ENCODE measurements at places on chromosomes 6 and 20.

DNA sequence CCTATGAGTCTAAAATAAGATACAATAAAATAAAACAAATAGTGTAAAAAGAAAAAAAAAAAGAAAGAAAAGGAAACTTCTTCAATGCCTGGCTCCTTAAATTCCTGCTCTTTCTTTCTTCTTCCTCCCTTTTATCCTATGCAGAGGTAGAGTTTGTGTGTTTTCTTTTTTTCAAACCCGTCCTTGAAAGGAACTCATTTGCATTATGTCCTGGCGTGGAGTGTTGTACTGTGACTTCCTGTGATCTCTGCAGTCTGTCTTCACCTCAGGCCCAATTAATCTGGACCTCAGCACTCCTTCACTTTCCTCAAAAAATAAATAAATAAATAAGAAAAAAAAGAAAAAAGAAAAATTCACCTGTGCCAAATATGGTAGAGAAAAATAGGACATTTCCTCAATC, 541.9 kb upstream of the SPTLC3 start:
- H3K27me3 ChIP-seq = no peaks in the 10 kb centered on the region
- H3K36me3 ChIP-seq = no peaks in the 10 kb centered on the region
- no peaks in the 10 kb centered on the region for H3K4me1 ChIP-seq
- H3K27ac ChIP-seq = no peak overlapping the region
- DNase-seq = no peak

DNA sequence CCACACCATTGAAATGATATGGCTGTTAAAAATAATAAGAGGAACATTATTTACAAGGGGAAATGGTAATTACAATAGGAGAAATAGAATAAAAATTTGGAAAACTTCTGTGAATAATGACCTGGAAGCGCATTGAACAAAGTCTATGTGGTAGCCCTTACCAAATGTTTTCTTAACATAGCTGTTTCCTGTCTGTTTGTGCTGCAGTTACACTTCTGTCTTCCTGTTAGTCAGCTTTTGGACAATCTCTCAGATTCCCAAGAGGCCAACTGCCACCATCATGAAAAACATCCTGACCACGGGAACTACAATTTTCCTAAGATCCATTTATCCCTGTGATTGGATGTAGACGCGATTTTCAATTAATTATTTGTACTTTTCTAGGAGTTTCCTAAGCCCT, 754.4 kb upstream of the MARCKS start:
- no peak for DNase-seq
- H3K4me3 ChIP-seq = no peak overlapping the region
- no peak overlapping the region for H3K27ac ChIP-seq

- DNase-seq = no peak
- no peaks in the 10 kb centered on the region for H3K36me3 ChIP-seq
- no peak overlapping the region for H3K4me3 ChIP-seq
- no peaks in the 10 kb centered on the region for H3K27me3 ChIP-seq
- H3K4me1 ChIP-seq = no peaks in the 10 kb centered on the region
These were observed 116.4 kb downstream of the COL9A1 start for GRCh38 chr6:70186461-70186860.

- no peaks in the 10 kb centered on the region for H3K27me3 ChIP-seq
- no peak overlapping the region for H3K4me3 ChIP-seq
- no peaks in the 10 kb centered on the region for H3K36me3 ChIP-seq
These were observed 28.6 kb upstream of the ZNF133 start for GRCh38 chr20:18259730-18260129.

DNA sequence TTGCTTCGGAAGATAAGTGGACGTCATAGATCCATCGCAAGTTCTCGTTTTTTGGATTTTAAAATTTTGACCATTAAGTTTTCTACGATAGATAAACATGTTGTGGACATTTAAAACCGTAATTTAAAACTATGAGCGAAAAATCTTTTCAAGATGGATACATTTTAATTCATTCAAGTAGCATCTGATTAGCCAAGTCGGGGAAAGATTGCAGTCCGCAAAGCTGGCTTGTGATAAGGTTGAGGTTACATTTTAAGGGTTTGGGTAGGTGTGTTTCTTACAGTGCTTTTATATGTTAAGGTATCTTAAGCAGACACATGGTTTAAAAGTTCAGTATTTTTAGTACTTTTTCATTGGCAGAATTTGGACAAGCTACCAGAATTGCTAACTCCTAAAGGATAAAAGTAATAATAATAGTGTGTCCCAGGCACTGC, 1.2 kb downstream of the WTAP start:
- peak overlapping the region; percentile 97 for H3K27ac ChIP-seq
- DNase-seq = no peak
- no peaks in the 10 kb centered on the region for H3K27me3 ChIP-seq
- H3K4me3 ChIP-seq = peak overlapping the region; percentile 72

GRCh38 chr6:159312206-159312605, 143.0 kb downstream of the FNDC1 start:
- no peaks in the 10 kb centered on the region for H3K4me1 ChIP-seq
- H3K36me3 ChIP-seq = no peaks in the 10 kb centered on the region
- H3K27me3 ChIP-seq = no peaks in the 10 kb centered on the region
- no peak overlapping the region for H3K27ac ChIP-seq

GRCh38 chr6:125251516-125252220, 50.1 kb downstream of the HDDC2 start:
- H3K27ac ChIP-seq = no peak overlapping the region
- DNase-seq = no peak
- no peaks in the 10 kb centered on the region for H3K36me3 ChIP-seq
- H3K4me3 ChIP-seq = no peak overlapping the region
- no peaks in the 10 kb centered on the region for H3K4me1 ChIP-seq

DNA sequence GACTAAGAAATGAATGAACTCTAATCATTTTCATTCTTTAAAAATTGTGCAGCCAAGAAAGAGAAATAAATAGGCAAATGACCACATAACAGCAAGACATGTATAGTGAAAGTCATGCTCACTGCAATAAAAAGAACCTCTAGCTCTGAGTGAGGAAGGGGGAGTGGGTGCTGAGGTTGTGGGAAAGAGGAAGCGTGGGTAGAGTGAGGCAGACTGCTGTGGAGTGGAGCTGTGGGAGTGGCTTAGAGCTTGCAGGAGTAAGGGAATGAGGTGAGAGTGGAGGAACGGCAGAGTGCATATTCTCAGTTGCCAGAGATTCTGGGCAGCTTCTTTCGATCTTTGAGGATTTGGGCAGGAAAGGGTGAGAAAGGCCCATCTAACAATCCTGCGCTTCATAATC, 10.4 kb downstream of the DEFB129 start:
- H3K4me1 ChIP-seq = no peaks in the 10 kb centered on the region
- no peak overlapping the region for H3K4me3 ChIP-seq
- H3K27ac ChIP-seq = no peak overlapping the region
- no peak for DNase-seq
- no peaks in the 10 kb centered on the region for H3K36me3 ChIP-seq

DNA sequence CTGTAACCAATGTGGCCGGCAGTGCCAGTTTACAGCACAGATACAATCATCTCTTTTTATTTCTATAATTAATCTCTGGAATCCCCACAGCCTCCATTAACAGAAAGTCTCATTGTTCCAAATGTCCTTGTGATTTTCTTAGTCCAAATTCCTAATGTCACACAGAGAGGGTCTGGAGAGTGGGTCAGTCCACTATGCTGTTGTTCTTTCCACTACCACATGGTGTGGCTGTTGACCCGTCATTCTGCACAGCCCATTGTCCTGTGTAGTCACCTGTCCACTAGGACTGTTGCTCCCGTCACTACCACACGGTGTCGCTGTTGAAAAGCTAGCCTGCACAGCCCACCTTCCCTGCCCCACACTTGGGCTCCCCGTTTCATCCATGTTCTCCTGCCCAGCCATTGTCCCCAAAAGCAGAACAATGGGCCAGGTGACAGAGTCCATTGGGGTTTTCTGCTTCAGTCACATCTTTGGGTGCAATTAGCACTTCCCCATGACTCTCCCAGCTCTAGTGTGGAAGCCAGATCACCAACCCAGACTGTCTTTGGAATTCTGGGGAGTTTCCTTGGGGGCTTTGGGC, 8.6 kb upstream of the LBP start:
- no peaks in the 10 kb centered on the region for H3K27me3 ChIP-seq
- no peak overlapping the region for H3K27ac ChIP-seq
- H3K36me3 ChIP-seq = no peaks in the 10 kb centered on the region
- no peak overlapping the region for H3K4me3 ChIP-seq

GRCh38 chr6:14037402-14038277, 79.9 kb upstream of the CD83 start:
- no peak overlapping the region for H3K27ac ChIP-seq
- no peaks in the 10 kb centered on the region for H3K4me1 ChIP-seq
- no peaks in the 10 kb centered on the region for H3K36me3 ChIP-seq
- DNase-seq = no peak
- no peak overlapping the region for H3K4me3 ChIP-seq
- H3K27me3 ChIP-seq = no peaks in the 10 kb centered on the region

DNA sequence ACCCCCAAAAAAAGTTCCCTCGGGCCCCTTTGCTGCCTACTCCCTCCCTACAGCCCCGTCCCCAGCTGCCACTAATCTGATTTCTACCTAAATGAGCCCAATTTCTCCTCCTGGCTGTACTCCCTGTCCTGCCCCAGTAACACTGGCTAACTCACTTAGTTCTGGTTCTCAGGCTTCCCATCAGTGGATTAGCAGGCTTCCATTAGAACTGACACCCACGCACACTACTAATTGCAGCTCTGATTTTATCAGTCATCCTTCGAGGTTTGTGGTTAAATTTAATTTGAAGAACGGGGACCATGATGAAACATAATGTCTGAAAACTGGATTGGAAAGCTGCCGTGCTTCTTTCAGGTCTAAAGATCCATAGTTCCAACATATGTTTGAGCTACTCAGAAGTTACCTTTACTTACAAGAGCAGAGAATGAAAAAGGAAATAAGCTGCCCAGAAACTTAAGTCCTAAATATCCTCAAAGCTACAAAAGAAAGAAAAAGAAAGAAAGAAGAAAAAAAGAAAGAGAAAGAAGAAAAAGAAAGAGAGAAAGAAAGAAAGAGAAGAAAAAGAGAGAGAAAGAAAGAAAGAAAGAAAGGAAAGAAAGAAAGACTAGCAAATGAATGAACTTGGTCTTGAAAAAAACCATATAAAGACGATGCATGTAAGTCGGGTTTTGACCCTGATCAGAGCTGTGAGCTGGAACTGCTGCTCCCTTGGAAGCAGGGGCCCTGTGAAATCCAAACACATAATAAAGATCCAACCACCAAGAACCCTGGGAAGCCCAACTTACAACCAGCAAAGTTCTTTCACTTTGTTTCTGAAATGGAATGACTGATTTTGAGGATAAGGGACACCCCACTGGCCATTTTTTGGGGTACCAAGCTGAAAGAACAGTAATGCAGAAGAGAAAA, 51.7 kb downstream of the CNKSR3 start:
- no peaks in the 10 kb centered on the region for H3K27me3 ChIP-seq
- no peak overlapping the region for H3K27ac ChIP-seq
- H3K36me3 ChIP-seq = no peaks in the 10 kb centered on the region
- H3K4me3 ChIP-seq = no peak overlapping the region

- H3K4me3 ChIP-seq = no peak overlapping the region
- H3K27me3 ChIP-seq = no peaks in the 10 kb centered on the region
- no peaks in the 10 kb centered on the region for H3K4me1 ChIP-seq
- H3K27ac ChIP-seq = no peak overlapping the region
- no peaks in the 10 kb centered on the region for H3K36me3 ChIP-seq
- no peak for DNase-seq
These were observed 1424.6 kb upstream of the ADGRB3 start for GRCh38 chr6:67210450-67210849.

- H3K27me3 ChIP-seq = no peaks in the 10 kb centered on the region
- H3K4me3 ChIP-seq = no peak overlapping the region
- no peaks in the 10 kb centered on the region for H3K36me3 ChIP-seq
- DNase-seq = no peak
- no peak overlapping the region for H3K27ac ChIP-seq
These were observed 441.7 kb upstream of the JARID2 start for GRCh38 chr6:14804001-14804784.

GRCh38 chr6:168721571-168721970, 280.6 kb downstream of the SMOC2 start:
- no peak for DNase-seq
- H3K27ac ChIP-seq = no peak overlapping the region
- no peak overlapping the region for H3K4me3 ChIP-seq
- no peaks in the 10 kb centered on the region for H3K36me3 ChIP-seq
- peaks cover 6% of the 10 kb centered on the region for H3K27me3 ChIP-seq

DNA sequence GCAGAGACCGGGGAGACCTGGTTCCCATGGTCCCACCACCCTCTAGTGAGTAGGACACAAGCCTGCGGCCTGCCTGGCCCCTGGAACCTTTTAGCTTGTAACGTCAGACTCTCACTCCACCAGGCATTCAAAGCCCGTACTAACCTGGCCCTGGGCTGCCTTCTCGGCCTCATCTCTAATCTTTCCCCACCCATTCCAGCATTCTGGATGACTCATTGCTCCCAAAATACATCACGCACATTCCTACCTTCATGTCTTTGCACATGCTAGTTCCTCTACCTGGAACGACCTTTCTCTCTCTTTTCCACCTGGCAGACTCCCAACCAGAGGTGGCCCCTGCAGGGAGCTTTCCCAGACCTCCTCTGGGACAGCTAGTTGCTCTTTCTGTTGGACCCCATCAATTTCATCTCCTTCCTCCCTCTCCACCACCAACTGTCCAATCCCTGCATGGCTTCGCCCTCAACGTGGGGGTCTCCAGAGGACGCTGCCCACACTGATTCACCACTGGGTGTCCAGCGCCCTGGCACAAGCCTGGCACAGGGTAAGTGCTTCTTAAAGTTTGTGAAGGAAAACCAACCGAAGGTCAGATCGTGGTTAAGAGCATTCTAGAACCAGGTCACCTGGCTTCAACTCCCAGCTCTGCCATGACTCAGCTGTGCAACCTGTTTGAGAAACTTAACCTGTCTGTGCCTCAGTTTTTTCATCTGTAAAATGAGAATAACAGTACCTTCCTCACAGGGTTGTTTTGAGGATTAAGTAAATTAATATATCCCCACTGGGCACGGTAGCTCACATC, 35.2 kb downstream of the JPH2 start:
- H3K27me3 ChIP-seq = peaks cover 2% of the 10 kb centered on the region
- no peak overlapping the region for H3K27ac ChIP-seq
- no peak for DNase-seq
- H3K4me1 ChIP-seq = no peaks in the 10 kb centered on the region
- no peaks in the 10 kb centered on the region for H3K36me3 ChIP-seq

GRCh38 chr6:63321821-63322220, 2.0 kb upstream of the LGSN start:
- H3K27me3 ChIP-seq = no peaks in the 10 kb centered on the region
- DNase-seq = no peak
- H3K4me3 ChIP-seq = no peak overlapping the region
- H3K4me1 ChIP-seq = no peaks in the 10 kb centered on the region
- no peaks in the 10 kb centered on the region for H3K36me3 ChIP-seq

DNA sequence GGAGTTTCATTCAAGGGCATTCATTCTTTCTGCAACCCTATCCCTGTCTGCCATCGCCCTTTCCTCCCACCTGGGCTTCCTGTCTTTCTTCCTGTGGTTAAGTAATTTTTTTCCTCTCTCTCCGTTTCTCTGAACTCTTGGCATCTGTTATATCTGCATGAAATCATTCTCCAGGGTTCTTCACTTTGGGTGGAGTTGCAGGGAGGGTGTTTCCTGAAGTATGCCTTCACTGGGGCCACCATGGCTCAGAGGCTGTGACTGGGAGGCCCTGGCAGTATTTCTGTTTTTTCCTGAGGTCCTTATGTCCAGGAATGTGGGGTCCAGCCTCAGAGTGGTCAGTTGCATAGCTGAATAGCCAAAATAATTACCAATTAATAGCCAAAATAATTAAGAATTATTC, 137.2 kb downstream of the SLC35F1 start:
- no peaks in the 10 kb centered on the region for H3K4me1 ChIP-seq
- no peak overlapping the region for H3K4me3 ChIP-seq
- DNase-seq = no peak

GRCh38 chr20:10721137-10721896, 47.5 kb upstream of the JAG1 start:
- DNase-seq = no peak
- H3K27ac ChIP-seq = no peak overlapping the region
- H3K4me3 ChIP-seq = no peak overlapping the region
- H3K27me3 ChIP-seq = no peaks in the 10 kb centered on the region
